PC-3 (cell line): ENCODE measurements at places on chromosomes 1 and 21. TPM values are rescaled to one million over a fixed set of nuclear protein-coding genes. Genes with fewer than 3 reads are reported as not detected.

Gene SPRR1A
- total RNA-seq, result not detected in 2 replicates

Gene PTAFR
- 3.9 and 4.5 TPM in 2 replicates for total RNA-seq

DNA sequence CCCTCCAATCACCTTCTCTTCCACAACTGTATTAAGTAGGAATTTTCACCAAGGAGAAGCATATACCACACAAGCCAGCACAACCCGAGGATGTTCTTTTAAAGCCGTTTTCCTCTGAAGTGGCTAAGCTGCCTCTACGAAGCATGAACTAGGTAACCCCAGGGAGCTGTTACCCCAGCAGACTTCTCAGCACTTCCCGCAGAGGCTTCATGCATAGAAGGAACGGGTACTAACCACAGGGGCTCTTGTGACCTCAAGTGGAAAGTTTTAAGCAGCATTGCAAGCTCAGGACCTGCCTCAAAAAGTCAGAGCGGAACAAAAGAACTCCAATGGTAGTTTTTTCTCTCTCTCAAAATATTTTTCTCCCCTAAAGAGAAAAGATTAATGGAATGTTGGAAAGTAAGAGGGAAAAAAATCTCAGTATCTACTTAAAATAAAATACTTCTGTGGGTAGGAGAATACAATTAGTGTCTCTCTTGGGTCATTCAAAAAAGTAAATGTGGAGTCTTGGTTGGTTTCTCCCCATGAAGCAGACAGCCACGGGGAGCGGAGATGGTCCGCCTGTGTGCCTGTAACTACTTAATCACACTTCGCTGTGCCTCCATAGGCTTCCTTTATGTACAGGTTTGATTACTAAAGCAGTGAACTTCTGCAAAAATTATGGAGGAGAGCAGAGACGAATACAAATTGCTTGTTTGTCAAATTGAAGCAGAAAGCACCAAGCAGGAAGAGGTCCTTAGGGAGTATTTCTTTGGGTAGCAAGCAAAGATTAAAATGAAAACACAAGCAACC, 40.9 kb downstream of the STX6 start:
- H3K36me3 ChIP-seq, result peaks cover 17% of the 10 kb centered on the region
- DNase-seq, result no peak
- H3K4me1 ChIP-seq, result no peaks in the 10 kb centered on the region
- H3K27ac ChIP-seq, result no peak overlapping the region
- no peak overlapping the region for H3K4me3 ChIP-seq

Gene KRTAP12-3
- total RNA-seq, result not detected in 2 replicates

DNA sequence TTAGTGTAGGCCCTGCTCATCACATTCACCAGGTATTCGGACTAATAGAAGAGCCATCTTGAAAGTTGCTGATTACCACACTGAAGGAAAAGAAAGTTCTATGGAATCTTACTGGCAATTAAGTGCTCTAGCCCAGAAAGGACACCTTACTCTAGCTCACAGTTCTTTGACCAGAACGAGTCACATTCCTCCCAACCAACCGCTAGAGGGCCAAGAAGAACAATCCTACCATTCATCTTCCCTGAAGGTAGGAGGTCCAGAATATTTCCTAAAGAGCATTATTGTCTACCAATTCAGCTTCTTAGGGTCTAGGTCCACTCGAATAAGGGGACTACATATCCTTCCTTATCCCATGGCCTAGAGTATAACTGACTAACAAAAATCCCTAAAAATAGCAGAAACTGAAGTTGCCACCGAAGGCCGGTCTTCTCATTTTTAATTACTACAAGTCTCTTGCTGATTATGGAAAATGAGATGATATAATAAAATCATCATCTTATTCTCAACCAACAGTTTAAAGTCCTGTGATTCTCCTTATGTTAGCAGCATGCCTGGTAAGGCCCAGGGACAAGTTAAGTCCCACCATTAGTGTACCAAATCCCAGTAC, 2.7 kb upstream of the FMO1 start:
- no peak overlapping the region for H3K4me3 ChIP-seq
- peak; percentile 82 for DNase-seq
- H3K4me1 ChIP-seq, result no peaks in the 10 kb centered on the region
- H3K27me3 ChIP-seq, result peaks cover 48% of the 10 kb centered on the region
